Anterior cingulate cortex (tissue), 58 donors: ENCODE measurements at places on chromosomes 12 and 14.
A peak's percentile ranks its signal among the peaks of the same experiment; 100 is the strongest.

GRCh38 chr14:87181288-87181687 is 811.7 kb downstream of the GALC start:
- no peak for DNase-seq

DNA sequence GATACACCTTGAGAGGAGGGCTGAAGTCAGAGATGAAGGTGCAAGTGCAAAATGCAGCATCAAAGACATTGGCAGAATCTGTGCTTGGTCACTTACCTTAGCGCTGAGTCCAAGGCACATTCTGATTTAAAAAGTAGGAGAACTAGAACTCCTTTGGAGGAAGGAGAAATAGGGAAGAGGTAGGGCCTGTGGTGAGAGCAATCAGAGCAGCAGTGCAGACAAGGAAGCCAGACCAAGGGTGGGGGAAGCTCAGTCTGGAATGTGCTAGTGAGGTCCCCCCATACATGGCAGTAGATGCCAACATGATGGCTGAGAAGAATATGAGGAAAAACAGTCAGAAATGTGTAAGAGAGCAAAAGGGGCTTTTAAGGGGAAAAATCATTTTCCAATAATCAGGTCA is 206.5 kb downstream of the SSPN start:
- DNase-seq: no peak

GRCh38 chr14:97977651-97978261 is 1180.6 kb downstream of the VRK1 start:
- peak; percentile 44 for DNase-seq

DNA sequence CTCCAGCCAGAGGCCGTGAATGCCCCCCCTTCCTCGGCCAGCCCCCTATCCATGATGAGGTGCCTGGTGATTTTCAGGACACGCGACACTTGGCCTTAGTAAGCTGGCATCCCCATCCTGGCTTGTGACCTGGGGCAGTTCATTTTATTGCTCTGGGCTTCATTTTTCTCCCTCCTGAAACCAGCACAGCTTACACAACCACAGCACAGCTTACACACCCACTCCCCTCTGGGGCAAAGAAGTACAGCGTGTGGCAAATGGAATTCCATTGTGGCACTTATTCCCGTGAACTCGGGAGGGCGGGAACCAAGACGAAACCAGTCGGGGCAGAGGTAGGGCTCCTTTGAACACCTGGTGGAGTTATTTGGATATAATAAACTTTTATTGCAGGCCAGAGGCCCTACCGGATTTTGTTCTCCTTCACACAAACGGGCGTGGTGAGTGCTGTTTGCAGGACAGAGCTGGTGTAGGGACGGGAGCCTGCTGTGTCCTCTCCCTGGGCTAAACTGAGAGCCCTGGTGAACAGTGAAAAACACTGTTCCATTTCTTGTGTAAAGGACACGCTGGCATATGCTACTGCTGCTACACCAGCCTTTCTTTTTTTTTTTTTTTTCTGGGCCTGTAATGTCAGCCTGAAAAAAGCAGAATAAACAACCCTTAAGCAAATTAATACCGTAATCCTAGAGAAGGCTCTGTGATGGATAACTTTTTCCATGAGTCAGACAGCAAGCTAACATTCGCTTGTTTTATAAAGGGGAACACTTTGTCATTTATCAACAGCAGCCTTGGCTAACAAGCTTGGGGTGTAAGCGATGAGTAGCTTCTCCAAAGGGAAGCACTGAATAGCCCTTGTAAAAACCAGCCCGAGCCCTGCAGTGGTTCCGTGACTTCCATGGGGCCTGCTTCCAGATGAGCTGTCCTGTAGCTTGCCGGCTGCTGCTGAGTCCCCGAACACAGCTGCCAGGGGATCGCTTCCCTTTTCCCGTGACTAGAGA is 29.3 kb downstream of the CD9 start:
- peak; percentile 42 for DNase-seq

DNA sequence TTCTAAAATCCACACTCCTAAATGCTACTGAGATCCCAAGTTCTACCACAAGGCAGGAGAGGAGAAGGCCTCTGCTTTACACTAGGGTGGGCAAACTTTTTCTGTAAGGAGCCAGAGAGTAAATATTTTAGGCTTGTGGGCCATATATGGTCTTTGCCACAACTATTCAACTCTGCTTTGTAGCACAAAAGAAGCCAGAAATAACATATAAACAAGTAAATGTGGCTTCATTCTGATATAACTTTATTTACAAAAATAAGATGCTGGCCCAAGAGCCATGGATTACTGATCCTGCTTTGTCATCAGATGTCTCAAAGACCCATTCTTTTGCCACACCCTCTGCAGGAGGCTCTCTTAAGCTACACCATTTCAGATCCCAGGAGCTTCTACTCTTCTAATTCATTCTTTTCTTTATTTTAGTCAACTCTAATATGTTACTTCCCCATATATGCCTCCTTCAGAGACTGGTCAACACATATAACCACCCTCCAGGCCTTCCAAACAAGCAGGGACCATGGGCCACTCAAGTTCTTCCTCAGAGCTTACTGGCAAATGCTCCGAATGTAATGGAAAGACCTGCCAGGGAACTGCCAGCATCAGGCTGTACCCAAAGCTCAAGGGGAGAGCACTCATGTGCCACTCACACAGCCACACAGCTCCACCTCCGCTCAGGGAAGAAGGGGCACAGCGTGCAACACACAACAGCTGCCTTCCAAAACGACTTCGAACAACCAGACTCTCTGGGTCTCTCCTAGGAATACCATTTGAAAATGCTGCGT is 15.6 kb downstream of the APPL2 start:
- no peak for DNase-seq

DNA sequence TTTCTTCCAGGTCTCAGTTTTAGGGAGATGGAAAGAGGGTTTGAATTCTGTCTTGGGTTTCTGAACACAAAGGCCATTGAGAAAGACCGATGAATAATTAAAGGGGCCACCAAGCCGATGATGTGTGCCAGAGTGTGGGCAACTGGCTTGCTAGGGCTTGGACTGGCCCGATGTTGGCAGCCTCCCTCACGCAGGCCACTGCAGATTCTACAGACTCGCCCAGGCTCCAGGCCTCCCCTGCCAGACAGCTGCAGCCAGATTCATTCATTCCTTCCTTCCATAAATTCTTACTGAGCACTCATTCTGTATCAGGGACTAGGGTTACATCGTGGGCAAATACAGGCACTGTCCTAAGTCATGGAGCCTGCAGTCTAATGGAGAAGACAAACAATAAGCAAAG is 34.9 kb downstream of the ACTN1 start:
- no peak for DNase-seq

GRCh38 chr12:104280111-104280510 is 23.4 kb upstream of the EID3 start:
- DNase-seq: no peak

- DNase-seq: no peak
Observed at GRCh38 chr12:124727264-124727800, 136.3 kb downstream of the SCARB1 start.

DNA sequence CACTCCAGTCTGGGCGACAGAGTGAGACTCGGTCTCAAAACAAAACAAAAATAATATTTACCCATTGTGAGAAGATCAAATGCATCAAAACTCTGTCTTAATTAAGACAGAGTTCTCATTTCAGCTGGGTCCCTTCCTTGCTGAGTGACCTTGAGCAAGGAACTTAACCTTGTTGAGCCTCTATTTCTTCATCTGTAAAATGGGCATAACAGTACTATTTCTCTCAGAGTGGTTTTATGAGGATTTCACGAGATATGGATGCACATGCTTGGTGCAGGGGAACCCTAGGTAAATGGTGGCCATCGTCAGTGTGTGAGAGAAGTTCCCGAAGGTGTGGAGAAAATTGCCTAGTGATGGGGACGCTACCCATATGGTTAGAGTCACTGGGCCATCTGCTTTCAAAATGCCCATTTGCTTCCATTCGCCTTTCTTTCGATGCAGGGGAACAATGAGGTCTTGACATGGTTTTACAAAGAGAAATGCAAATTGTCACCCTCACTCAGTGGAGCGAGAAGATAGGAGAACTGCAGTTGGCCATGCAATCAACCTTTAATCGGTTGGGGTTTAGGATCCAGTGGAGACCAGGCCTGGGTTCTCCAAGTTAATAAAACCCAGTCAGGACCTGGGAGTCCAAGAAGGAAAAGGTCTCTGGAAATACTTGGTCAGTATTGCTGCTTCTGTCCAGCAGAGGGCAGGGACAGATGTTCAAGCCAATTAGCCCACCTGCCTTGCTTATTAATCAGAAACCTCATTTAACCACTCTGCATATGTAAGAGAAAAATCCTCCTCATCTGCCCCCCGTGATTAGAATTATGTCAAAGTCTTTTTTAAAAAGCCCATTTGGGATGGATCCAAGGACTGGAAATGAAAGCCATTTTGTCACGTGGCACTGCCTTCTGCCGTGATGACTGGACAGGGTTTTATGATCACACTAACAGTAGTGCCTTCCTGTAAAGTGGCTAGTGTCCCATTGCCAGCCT is 37.2 kb downstream of the CFAP251 start:
- DNase-seq: no peak

GRCh38 chr14:43184540-43184939 is 1322.5 kb downstream of the FSCB start:
- DNase-seq: no peak

DNA sequence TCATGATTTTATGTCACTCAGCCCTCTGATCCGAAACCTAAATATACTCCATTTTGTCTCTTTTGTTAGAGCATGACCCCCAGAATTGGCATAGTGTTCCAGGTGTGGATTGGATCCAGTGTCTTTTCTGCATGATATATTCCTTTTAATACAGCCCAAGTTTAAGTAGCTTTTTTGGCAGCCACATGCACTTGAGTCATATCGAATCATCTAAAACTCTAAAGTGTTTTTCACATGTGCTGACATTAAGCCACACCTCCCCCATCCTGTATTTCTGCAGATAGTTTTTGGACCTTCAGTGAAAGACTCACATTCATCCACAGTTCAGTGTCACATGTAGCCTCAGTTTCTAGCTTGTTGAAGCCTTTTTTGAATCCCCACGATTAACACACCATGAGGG is 30.6 kb downstream of the BORCS5 start:
- no peak for DNase-seq

DNA sequence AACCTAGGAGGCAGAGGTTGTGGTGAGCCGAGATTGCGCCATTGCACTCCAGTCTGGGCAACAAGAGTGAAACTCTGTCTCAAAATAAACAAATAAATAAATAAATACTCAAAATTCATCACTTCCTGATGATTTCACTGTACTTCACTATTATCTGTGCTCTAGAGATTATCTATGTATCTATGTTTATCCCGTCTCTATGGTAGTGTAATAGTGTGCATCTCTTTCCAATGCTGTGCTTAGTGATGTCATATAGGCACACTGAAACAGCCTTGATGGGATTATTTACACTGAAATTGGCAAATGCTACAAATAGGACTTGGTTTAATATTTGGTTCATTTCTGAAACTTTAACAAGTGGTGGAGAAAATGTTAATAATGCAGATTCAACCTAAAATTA is 6.5 kb downstream of the CAPS2 start:
- no peak for DNase-seq

DNA sequence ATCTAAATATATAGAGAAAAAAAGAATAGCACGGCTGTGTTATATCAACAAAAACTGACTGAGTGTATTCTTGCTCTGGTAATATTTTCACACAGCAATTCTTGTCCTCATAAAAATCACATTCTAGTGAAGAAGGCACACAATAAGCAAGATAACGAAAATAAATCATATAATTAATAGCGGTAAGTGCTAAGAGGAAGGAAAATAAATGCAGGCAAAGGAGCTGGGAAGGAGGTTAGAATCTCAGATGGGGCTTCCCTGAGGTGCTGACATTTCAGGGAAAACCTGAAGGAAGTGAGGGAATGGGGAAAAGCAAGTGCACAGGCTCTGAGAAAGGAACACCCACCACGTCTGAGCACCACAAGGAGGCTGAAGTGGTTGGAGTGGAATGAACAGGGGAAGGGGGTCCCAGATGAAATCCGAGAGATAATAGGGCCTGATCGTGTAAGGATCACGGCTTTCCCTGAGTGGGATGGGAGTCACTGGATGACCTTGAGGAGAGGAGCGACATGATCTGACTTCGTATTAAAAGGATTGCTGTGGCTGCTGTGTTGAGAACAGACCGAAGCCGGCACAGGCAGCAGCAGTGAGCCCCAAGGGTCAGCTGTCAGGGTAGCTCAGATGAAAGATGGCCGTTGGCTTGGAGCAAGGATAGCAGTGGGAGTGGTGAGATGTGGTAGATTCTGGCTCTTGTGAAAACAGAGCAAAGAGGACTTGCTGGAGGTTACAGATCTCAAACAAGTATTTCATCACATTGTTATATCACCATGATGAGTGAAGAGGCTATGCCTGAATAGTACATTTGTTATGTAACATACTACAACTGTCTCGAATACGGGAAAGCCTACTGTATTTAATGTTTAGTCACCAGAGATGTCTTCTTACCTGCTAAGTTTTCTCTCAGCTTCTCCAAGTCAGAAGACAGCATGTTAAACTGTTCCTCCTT is 67.1 kb upstream of the VPS33A start:
- DNase-seq: no peak

DNA sequence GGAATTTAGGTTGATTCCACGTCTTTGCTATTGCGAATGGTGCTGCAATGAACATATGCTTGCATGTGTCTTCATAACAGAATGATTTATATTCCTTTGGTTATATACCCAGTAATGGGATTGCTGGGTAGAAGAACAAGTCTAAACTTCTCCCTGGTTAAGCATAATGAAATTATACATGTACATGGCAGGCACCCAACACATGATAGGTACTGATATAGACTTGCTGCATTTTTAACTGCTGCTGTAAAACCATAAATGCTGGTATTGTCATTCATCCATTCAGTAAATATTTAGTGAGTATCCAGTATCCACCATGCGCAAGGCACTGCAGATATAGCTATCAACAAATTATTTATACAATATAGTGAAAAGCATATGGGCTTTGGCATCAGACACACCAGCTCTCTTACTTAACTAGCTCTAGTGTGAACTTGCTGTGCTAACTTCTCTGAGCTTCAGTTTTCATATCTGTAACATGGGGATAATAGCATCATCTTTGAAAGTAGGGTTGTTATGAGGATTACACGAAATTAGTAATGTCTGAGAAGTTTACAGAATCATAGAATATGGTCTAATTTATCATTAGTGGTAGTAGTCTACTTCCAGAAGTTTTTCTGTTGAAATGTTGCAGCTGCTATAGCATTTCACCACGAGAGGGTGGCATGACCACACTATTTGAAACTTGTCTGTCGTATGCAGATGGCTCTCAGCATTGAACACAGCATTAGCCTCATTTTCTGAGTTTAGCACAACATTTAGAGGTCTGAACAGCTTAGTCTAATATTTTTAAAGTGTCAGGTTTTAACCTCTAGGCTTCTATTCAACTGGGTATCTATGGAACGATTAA is 32.0 kb upstream of the SEL1L start:
- DNase-seq: peak; percentile 19
